ENCODE measurements at places on chromosomes 6 and 20.

DNA sequence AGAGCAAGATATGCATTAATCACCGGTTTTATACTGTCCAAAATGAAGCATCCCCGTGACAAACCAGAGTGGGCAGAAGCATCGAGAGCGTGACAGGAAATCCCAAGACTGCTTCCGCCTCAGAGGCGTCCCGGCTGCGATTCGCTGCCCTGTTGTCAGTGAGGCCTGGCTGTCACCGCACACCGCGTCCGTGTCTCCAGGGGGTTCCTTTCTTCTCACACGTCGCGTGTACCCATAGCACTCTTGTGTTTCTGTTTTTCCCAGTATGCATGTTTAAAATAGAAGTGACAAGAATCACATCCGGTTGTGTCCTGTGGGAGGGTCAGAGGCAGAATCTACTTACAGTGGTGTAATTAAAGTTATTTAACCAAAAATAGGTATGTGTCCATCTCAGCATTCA, 8.3 kb upstream of the ADRM1 start:
- no peak for DNase-seq

DNA sequence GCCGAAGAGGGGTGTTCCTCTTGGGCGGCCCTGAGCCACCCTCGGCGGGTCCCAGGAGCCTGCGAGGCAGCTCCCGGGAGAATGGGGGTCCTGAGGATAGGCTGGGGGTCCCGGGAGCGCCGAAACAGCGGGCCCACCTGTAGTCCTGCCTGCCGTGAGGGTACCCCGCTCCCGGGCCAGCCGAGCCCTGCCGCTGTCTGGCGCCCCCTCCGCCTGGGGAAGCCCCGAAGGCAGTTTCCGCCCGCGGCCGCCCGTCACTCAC, 280 bp downstream of the SPATA2 start:
- DNase-seq, result no peak

DNA sequence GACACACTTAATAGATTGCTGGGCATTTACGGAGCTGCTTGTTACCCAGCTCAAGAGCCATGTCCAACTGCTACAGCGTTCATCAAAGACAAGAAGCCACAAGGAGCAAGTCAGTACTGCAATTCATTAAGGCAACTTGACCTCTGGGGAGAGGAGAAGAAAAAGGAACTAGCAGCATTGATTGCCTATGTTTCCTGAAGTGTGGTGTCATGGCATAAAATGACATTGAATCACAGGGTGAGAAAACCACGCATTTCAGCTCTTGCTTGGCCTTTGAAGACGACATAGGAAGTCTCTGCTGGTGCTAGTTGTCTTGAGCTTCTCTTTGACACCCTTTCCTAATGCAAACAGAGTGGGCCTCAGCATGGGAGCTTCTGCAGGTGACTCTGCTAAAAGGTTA, 139.1 kb downstream of the CDH26 start:
- DNase-seq, result no peak

DNA sequence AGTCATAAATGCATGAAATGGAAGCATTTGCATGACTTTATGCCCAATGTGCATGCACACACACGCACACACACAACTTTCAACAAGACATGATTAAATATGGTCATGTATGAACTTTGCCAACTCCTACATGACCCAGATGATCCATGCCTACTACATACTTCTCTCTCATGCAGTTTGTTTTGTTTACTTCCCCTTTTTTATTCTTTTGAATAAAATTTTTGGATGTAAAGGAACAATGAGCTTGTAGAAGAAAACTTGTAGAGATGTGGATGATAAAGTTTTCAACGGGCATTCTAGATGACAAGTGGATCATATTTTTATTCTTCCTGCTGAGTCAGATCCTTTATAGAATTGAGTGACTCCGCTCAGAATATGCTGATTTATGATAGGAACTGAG, 50.8 kb upstream of the AIG1 start:
- no peak for DNase-seq

DNA sequence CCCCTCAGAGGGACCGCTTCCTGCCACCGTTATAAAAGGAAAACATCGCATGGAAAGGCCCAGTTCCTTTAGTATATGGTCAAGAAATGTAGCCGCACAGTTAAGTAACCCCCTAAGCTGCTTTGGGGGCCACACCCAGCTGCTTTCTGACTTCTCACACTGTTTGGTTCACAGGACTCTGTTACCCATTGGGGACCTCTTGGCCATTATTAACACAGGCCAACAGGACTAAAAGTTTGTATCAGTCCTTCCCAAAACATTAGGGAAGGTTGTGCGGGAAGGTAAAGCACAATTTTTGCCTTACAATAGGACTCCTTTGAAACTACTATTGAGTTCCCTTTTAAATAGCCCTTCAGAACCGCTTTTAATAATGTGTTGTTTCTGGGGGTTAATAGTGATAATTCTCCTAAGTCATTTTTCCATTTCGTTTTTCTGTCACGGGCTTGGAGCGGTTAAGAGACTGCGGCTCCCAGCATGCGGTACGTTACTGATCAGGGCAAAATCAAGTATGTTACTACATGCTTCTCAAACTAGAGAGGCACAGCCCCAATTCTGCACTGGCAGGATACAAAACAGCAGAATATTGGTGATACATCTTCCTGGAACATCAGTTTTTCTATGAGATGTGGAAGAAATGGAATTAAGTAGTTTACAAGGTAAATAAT, 668 bp upstream of the RPP40 start:
- no peak for DNase-seq
